ENCODE measurements at places on chromosomes 7 and 10. TPM values are rescaled to one million over a fixed set of nuclear protein-coding genes. Genes with fewer than 3 reads are reported as not detected.

DNA sequence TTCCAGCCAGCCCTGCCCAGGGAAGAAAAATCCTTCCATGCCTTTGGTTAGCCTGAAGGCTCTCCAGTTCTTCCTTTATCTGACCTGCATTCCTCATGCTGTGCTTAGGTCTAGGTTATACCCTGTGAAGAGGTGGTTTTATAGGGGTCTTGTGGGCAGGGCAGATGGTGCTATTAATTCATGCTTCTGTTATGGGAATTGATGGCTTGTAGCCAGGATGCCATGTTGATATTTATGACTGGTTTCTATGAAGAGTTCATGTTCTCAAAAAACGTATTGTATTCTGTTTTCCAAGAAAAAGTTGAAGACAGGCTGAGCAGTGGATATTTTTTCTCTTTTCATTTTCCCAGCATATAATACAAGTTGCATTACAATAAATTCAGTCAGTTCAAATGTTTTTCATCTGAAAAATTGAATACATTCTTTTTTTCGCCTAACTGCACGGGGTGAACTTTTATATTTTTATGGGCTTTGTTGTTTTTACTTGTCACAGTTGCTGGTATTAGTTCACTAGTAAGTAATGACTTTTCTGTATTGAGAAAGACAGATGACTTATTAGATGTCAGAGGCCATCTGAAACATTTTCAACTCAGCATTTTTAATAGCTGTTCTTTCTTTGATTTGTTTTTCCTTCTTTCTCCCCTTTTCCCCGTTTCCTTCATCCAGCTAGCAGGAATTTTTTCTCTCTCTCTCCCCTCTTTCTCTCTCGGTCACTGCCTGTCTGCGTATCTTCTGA, 322.8 kb downstream of the LRMDA start:
- DNase-seq: no peak
- H3K36me3 ChIP-seq: no peaks in the 10 kb centered on the region
- peaks cover 43% of the 10 kb centered on the region for H3K4me1 ChIP-seq
- H3K27me3 ChIP-seq: no peaks in the 10 kb centered on the region

DNA sequence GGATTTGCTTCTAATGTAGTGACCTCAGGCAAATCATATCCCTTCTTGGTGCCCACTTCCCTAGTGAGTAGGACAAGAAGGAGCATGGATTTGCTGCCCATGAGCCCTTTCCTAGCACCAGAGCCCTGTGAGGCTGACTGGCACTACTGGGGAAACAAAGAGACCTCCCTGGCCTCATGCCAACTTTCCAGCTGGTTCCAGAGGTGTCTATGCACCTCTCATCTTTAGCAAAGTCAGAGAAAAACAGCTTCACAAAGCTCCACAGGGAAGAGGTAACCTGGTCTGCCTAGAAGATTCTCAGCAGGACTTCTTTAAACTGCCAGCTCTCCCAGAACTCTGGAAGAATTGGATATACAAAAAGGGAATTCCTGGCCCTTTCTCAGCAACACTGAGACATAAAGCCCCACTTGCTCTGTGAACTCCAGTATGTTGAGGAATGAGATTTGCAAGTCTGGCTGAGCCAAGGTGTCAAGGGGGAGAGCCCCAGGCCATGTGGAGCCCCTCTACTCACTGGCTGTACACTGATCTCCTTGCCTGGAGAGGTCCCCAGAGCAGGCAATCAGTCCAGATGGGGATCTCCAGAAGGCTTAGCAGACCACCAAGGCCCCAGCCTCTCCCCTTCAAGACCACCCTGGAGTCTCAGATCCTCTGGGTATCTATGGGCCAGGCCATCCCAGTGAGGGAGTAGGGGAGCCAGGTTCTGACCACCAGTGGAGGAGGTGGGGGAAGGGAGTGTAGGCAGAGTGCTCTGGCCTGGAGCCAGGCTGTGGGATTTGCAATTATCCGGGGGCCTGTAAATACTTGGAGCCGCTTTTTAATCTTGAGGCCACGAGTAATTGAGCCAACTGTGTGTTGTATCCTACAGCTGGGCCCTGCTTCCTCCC, 24.4 kb upstream of the RBM20 start:
- H3K36me3 ChIP-seq: no peaks in the 10 kb centered on the region
- no peaks in the 10 kb centered on the region for H3K27me3 ChIP-seq
- H3K4me1 ChIP-seq: no peaks in the 10 kb centered on the region

DNA sequence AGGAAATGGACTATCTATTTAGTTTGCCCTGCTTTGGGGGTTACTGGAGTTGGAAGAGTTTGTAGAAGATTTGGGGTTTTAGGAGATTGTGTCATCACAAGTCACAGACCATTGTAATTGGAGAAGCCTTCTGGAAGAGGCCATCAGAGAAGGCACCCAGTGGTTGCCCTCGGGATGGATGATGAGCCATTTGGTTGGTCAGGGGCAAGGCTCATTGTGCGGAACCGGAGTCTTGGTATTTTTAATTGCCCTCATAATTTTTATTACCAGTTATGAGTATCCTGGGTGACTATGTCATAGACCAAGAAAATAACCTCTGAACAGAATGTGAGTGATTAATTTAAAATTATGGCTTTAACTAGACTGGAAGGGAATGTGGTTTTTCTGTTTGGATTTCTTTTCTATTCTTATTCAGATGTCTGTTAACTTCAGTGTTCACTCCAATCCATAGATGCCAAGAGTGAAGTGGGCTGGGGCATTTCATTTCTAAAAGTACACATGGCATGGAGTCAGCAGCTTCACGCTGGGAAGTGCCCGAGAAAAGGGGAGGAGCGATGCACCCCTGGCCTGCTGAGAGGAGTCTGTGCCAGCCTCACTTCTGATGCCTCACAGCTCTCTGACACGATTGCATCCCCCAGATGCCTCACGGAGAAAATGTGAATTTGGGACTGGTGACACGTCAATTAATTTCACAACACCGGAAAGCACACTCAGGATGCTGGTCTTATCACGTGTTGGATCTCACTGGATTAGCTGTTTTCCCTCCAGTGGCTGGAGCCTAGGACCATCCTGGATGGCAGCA, 225.6 kb upstream of the IGFBP3 start:
- H3K27ac ChIP-seq: no peak overlapping the region
- H3K4me3 ChIP-seq: no peak overlapping the region
- H3K4me1 ChIP-seq: peaks cover 39% of the 10 kb centered on the region
- H3K27me3 ChIP-seq: no peaks in the 10 kb centered on the region
- DNase-seq: no peak

GRCh38 chr7:78264105-78264504, 465.5 kb downstream of the PHTF2 start:
- H3K27ac ChIP-seq: no peak overlapping the region
- no peaks in the 10 kb centered on the region for H3K36me3 ChIP-seq
- no peak for DNase-seq

- H3K36me3 ChIP-seq: peaks cover 91% of the 10 kb centered on the region
- no peak overlapping the region for H3K27ac ChIP-seq
- H3K4me3 ChIP-seq: no peak overlapping the region
- no peaks in the 10 kb centered on the region for H3K27me3 ChIP-seq
Observed at GRCh38 chr7:47281966-47282643, 299.8 kb downstream of the TNS3 start.

GRCh38 chr10:36779238-36779846, 346.1 kb upstream of the ANKRD30A start:
- peak; percentile 30 for DNase-seq
- H3K27me3 ChIP-seq: no peaks in the 10 kb centered on the region
- H3K4me1 ChIP-seq: no peaks in the 10 kb centered on the region
- H3K27ac ChIP-seq: no peak overlapping the region
- H3K36me3 ChIP-seq: no peaks in the 10 kb centered on the region

GRCh38 chr10:46104071-46104585, 58.1 kb upstream of the MSMB start:
- H3K36me3 ChIP-seq: no peaks in the 10 kb centered on the region
- H3K4me3 ChIP-seq: no peak overlapping the region
- H3K27me3 ChIP-seq: peaks cover 8% of the 10 kb centered on the region
- DNase-seq: no peak
- H3K4me1 ChIP-seq: peaks cover 67% of the 10 kb centered on the region

GRCh38 chr10:100076750-100077149, 4.9 kb downstream of the CPN1 start:
- H3K27ac ChIP-seq: no peak overlapping the region
- peaks cover 9% of the 10 kb centered on the region for H3K36me3 ChIP-seq
- H3K27me3 ChIP-seq: no peaks in the 10 kb centered on the region
- no peak overlapping the region for H3K4me3 ChIP-seq
- H3K4me1 ChIP-seq: peaks cover 31% of the 10 kb centered on the region

DNA sequence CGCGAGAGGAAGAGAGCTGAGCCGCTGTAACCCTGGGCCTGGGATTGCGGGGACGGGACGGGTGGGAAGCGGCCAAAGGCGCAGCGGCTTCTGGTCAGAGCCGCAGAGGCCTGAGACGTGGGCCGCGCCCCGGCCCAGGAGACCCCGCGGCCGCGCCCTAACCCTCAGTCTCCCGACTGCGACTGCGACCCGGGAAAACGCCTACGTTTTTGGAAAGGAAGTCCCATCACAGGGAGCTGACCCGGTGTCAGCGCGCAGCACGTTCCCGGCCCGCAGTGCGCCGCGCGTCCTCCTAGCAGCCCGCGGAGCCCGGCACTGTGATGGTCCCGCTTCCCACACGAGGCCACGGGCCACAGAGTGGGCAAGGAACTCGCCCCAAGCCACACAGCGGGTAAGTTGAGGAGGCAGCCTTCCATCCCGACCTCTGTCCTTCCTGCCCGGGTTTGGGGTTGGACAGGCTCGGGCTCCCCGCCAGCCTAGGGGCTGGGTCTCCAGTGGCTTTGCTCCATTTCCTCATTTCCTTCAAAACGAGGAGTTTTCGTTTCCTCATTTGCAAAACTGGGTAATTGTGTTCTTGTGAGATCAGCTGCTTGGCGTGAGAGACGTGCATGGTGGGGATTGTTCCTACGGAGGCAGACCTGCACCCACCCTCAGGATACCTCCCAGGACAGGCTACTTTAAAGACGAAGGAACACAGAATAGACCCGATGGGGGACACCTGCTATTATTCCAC, 1.2 kb downstream of the GPNMB start:
- H3K27me3 ChIP-seq: peaks cover 63% of the 10 kb centered on the region
- H3K36me3 ChIP-seq: no peaks in the 10 kb centered on the region

The RNF32 gene
- not detected for polyA plus RNA-seq

GRCh38 chr7:121078701-121079227, 90.3 kb downstream of the CPED1 start:
- H3K4me3 ChIP-seq: no peak overlapping the region
- peaks cover 14% of the 10 kb centered on the region for H3K4me1 ChIP-seq
- H3K27ac ChIP-seq: no peak overlapping the region
- H3K27me3 ChIP-seq: no peaks in the 10 kb centered on the region

- no peak overlapping the region for H3K4me3 ChIP-seq
- no peaks in the 10 kb centered on the region for H3K4me1 ChIP-seq
- no peaks in the 10 kb centered on the region for H3K36me3 ChIP-seq
- H3K27ac ChIP-seq: no peak overlapping the region
- DNase-seq: peak; percentile 51
Observed at GRCh38 chr7:149635561-149636329, 137.6 kb downstream of the ZNF467 start.

DNA sequence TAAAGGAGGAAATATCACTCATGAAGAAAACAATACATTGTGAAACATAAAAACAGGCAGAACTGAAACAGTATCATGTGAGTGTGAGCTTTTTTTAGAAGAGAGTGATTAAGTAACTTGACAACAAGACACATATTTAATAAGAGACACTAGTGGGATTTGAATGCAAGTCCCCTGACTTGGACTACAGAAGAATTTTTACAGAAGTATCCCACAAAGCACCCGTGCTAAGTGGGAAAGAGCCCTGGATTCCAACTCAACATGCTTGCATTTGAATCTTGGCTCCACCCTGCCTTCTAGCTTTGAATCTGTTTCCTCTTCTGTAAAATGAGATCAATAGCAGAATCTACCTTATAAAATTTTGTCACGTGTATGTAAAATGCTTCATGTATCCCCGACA, 166.2 kb downstream of the ZNF365 start:
- H3K4me3 ChIP-seq: no peak overlapping the region
- no peaks in the 10 kb centered on the region for H3K27me3 ChIP-seq
- H3K36me3 ChIP-seq: no peaks in the 10 kb centered on the region
- no peak overlapping the region for H3K27ac ChIP-seq

The APBB1IP gene
- not detected for polyA plus RNA-seq

The CFTR gene
- polyA plus RNA-seq: not detected

The SPDYE5 gene
- polyA plus RNA-seq: not detected

The ZNF239 gene
- 0.05 TPM for polyA plus RNA-seq

GRCh38 chr7:143884241-143884968, 17.6 kb downstream of the TCAF1 start:
- H3K27me3 ChIP-seq: no peaks in the 10 kb centered on the region
- H3K27ac ChIP-seq: no peak overlapping the region
- peaks cover 1% of the 10 kb centered on the region for H3K36me3 ChIP-seq
- DNase-seq: no peak

Measured in HepG2 (cell line).